ENCODE measurements at places on chromosomes 5 and 9.

GRCh38 chr9:137479892-137480685, 21.0 kb upstream of the NSMF start:
- DNase-seq: no peak

- no peak for DNase-seq
These were observed 30.9 kb downstream of the CEMIP2 start for GRCh38 chr9:71737455-71737854.

- DNase-seq: no peak
These were observed 1.5 kb upstream of the NEUROG1 start for GRCh38 chr5:135537271-135537670.

DNA sequence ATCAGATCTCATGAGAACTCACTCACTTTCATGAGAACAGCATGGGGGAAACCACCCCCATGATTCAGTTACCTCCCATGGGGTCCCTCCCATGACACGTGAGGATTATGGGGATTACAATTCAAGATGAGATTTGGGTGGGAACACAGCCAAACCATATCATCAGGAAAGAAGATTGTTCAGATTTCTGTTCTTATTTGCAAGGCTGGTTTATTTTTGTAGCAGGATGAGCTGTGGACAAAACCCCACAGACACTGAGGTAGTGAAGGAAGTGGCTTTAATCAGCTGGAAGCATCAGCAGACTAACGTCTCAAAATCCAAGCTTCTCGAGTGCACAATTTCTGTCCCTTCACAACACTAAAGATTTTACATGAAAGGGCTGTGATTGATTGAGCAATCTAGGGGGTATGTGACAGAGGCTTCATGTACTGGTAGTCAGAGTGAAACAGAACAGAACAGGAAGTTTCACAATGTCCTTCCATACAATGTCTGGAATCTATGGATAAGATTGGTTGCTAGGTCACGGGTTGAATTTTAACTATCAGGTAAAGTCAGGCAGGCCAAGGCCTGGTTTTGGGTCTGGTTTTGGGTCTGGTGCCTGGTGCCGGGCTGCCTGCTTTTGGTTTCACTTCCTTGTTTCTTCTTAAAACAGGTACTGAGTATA, 91.3 kb upstream of the ZNF366 start:
- no peak for DNase-seq

DNA sequence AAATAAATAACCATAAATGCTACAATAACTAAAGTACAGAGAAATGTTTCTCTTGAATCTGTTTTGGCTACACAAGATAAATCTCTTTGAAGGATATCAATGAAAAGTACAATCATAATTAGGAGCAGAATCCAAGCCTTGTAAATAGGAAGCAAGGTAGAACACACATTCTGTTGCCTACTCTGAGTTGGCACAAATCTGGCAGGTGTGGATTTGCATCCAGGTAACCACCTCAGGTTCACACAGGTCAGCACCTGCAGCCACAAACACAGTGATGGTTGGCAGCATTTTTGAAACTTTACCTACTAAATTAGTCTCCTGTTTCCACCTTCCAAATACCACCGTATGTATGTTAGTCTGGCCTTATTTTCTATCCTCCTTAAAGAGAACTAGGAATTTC, 105.3 kb upstream of the PIK3R1 start:
- DNase-seq: no peak

DNA sequence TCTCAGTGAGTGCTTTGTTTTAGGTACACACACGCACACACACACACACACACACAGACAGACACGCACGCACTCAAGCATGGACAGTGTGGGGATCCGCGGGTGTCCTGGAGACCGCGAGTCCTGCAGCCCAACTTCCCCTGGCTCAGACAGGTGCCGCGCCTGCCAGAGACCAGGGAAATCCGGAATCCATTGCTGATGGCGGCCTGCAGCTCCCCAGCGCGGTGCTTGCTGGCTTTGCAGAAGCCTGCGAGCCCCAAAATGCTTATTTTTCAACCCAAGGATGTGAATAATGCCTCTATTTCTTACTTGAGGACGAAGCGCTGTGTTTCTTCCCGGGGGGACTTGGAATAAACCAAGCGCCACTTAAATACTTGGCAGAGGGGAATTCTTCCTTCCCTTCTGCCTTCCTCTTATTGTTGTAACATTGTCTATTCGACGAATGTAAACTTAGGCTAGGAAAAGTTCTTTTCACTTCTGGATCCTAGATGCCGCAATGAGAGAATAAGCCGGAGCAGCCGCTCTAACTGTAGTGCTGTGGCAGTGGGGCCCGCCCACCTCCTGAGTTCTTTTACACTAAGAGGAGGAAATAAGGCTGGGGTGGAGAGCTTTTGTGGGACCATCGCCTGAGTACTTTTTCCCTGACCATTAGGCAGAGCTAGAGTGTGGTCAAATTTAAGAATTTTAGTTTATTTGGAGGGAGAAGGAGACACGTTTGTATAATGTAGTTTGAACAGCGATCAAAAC, 802 bp downstream of the ITGA2 start:
- DNase-seq: no peak

GRCh38 chr5:72166070-72166979, 59.0 kb downstream of the MAP1B start:
- DNase-seq: no peak

DNA sequence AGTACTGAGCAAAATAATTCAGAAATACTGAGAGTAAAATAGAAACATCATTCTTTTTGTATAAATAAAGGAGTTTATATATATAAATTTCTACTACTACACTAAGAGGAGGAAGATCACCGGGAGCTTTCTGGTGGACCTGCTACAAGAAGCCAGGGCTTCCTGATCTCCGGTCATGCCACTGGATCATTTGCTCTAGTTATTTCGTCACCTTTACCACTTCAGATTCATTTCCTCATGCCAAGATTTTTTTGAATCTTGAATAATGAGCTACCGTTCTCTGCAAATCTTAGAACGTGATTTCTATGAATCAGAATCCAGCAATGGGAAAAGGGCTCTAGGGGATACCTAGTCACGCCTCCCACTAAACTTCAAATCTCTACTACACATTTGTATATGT, 51.9 kb upstream of the TBC1D9B start:
- no peak for DNase-seq

All from PC-9 (cell line).